NCI-H446 (cell line): ENCODE measurements at places on chromosomes 1 and 21.

DNA sequence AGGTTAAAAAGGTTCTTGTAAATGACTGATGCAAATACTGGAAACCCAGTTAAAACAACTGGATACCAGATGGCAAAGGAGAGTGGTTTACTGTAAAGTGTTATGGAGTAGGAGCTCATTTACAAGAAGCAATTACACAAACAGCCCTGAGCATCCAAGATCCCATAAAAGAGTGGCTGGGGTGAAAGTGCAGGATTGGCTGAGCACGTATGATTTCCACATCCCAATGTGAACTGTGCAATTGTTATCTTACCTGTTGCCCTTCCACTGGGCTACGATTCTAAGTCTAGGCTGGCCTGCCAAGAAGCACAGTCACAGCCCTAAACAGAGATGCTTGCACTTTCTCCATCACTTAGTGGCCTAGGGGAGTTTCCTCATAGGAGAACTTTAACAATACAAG is 277.6 kb upstream of the RUNX1 start:
- no peak for DNase-seq

DNA sequence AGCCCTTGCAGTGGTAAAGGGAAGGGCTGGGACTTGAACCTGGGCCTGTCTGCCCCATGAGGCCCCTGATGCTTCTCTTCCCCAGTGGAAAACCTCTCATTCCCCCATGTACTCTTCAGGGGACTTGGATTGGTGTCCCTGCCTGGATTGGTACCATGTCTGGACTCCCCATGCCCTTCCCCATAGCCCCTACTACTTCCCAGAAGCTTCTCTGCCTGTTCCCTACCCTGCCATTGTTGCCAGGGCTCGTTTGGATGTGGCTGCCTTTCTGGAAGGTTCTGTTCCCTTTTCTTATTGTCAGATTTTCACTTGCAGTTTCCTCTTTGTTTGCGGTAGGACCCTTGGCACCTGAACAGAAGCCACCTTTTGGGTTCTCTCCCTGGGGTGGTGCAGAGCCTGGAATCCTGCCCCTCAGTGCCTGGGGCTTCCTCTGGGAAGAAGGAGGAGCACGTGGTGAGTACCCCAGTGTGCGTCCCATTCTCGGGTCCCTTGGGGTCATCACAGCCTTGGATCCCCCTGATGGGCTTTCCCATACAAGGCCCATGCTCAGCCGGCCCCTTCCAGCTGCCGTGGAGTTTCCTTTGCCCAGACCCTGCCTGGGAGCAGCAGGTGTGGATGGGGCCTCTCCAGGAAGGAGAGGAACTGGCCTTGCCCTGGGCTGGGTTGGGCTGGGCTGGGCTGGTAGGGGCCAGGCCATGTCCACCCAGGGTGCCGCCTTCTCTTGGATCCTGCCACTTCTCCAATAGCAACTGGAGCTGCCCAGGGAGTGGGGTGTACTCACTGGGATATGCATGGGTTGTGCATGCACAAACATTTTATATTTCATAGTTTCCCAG is 281.1 kb downstream of the PTPRU start:
- no peak for DNase-seq

GRCh38 chr1:223153177-223154119 is 10.4 kb upstream of the TLR5 start:
- no peak for DNase-seq

- no peak for DNase-seq
Measured at GRCh38 chr1:9821710-9822109, 2.1 kb downstream of the CLSTN1 start.

GRCh38 chr1:10160173-10160572 is 50.2 kb upstream of the KIF1B start:
- no peak for DNase-seq

GRCh38 chr1:55070293-55071164 is 31.2 kb downstream of the PCSK9 start:
- DNase-seq: peak; percentile 56

GRCh38 chr1:224751624-224752311 is 135.7 kb downstream of the CNIH3 start:
- no peak for DNase-seq

DNA sequence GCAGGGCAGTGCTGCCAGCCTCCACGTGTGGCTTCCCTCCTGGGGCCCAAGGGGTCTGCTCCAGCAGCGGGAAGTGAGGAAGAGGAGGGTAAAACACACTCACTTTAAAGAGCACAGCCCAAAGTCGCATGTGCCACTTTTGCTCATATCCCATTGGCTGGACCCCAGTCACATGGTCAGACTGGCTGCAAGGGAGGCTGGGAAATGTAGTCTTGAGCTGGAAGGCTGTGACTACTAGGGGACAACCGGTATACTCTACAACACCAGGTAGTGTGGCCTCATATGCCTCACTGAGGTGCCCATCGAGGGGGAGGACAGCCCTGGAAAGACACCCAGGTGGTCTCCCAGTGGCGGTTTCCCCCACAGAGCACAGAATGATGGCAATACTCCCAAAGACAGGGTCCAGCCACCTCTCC is 45.2 kb downstream of the CAMK2N1 start:
- DNase-seq: no peak

- no peak for DNase-seq
Measured at GRCh38 chr1:207306603-207307002, 14.9 kb upstream of the CD55 start.

DNA sequence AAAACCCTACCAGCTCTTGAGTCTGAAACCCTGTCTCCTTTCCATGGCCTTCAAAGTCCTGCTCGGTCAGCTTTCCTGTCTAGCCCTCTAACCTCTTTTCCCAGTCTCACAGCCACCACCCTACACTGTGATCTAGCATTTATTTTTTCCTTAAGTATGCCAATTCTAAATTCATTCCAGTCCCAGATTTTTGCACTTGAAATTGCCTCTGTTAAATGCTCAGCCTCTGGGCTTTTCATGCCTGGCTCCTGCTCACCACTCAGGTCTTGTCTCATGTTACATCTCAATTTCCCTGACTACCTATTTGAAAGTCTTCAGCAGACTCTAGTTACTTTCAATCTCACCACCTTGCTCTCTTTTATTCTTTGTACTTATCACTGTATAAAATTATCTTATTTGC is 176.2 kb downstream of the ADGRL4 start:
- no peak for DNase-seq

DNA sequence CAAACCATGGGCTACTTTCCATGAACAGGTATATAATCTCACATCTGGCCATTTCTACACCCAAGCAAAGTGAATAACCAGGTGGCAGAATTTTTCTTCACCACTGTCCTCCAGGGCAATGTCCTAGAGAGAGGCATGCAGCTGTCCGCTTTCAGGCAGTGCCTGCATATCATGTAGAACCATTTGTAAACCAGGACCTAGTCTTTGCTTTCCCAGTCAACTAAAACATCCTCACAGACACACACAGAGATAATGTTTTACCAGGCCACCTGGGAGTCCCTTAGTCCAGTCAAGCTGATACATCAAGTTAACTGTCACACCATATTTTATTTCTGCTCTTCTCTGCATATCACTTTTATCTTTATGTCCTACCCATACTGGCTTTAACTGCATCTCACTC is 26.2 kb downstream of the TNFSF18 start:
- DNase-seq: no peak

GRCh38 chr1:3671371-3672180 is 19.3 kb downstream of the TP73 start:
- no peak for DNase-seq

DNA sequence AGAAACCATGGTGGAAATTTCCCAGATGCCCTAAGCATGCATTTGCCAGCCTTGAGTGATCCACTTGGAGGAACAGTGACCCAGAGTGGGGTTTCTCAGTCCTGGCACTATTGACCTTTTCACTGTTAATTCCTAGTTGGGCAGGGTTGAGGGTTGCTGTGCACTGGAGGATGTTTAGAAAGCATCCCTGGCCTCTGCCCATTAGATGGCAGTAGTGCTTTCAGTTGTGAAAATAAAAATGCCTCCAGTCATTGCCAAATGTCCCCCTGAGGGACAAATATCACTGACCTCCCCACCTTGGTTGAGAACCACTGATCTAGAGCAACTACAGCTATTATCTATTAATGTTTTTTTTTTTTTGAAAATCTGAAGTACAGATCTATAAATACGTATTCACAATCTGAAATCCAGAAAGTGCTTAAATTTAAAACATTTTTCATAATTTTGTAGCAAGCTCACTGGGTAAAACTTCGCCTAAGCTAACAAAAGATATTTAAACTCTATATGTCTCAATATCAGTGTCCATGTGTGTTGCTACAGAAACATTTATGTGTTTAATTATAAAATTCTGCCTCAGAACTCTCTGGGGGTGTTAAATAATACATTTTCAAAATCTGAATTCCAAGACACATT is 27.3 kb downstream of the F3 start:
- DNase-seq: no peak

- no peak for DNase-seq
Measured at GRCh38 chr1:23224739-23225648, 7.7 kb upstream of the HTR1D start.

DNA sequence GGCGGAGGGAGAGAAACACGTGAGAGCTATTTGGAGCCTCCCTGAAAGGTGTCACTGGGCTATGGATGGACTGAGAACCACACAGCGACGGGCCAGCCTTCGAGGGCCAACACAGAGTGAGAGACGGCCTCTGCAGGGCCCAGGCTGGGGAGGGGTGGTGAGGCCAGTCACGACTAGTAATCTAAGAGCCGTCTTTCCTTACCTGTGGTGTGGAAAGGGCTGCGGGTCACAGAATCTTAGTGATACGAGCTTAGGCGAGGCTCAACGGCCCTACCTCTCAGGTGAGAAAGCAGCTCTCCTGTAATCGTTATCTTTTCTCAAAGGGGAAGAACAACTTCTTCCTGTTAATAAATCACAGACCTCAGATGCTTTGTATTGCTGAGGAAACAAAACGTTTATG is 33.4 kb upstream of the COX20 start:
- DNase-seq: no peak

DNA sequence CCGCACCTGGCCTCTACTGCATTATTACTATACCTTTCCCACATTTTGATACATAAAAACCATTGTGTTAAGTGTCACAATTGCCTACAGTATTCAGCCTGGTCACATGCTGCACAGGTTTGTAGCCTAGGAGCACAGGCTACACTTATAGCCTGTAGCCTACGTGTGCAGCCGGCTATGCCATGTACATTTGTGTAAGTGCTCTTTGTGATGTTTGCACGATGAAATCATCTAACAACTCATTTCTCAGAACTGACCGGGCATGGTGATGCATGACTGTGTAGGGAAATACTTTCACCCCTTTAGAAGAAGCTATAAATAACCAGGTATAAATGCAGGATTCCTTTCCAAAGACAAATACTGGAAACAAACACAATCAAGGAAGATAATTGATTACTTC is 12.1 kb downstream of the ERG start:
- no peak for DNase-seq

- DNase-seq: no peak
Measured at GRCh38 chr21:38343691-38344090, 86.9 kb downstream of the KCNJ15 start.

DNA sequence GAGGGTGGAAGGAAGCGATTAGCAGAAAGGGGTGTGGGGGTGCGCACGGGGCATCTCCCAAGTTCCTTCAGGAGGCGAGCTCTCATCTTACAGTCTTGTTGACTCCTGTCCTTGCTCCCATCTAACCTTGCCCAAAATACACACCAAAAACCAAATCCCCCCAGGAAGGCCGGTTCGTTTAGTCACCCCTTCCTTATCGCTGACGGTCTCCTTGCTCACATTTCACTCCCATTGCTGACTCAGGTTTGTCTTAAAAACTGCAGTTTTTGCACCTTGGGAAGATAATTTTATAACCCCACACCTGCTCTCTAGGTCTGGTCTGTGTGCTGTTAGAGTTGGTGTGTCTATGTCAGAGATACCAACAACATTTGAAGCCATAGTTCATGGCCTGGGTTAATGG is 68.1 kb upstream of the F3 start:
- no peak for DNase-seq

- no peak for DNase-seq
Measured at GRCh38 chr1:83839566-83840173, 159.3 kb downstream of the TTLL7 start.

GRCh38 chr1:175207971-175208370 is 15.4 kb upstream of the KIAA0040 start:
- peak; percentile 55 for DNase-seq

GRCh38 chr1:21891081-21891480 is 46.0 kb downstream of the HSPG2 start:
- no peak for DNase-seq

DNA sequence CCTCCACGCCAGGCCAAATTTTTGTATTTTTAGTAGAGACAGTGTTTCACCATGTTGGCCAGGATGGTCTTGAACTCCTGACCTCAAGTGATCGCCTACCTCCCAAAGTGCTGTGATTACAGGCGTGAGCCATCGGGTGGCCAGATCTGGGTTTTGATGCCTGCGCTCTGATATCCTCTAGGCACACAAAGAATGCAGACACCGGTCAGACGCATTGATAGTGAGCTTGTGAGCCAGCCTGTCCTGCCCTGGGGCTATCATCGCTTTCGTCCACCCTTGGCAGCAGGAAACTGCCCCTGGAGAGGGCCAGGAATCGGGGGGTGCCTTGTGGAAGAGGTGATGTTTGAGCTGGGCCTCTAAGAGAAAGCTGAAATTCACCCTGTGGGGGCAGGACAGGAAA is 4.0 kb downstream of the FBLIM1 start:
- DNase-seq: no peak

- no peak for DNase-seq
Measured at GRCh38 chr1:232630894-232631195, 912 bp upstream of the SIPA1L2 start.
